A673 (cell line): ENCODE measurements at places on chromosomes 1 and 21.

DNA sequence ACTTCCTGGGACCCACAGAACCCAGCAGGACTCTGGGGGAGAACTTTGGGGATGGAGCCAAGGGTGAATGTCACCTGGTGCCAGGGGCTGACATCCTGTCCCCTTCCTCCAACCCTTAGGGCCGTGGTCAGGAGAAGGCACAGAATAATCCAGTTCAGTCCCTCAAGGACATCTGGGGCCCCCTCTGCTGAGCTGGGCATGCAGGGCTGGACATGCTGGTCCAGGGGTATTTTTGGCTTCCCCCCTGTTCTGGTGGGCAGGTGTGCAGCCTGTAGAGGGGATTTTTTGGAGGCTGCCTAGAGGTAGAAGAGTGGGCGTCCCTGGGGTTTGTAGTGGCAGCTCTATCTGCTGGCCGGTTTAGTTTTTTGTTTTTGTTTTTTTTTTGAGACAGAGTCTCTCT is 3.4 kb upstream of the CROCC start:
- DNase-seq = no peak

DNA sequence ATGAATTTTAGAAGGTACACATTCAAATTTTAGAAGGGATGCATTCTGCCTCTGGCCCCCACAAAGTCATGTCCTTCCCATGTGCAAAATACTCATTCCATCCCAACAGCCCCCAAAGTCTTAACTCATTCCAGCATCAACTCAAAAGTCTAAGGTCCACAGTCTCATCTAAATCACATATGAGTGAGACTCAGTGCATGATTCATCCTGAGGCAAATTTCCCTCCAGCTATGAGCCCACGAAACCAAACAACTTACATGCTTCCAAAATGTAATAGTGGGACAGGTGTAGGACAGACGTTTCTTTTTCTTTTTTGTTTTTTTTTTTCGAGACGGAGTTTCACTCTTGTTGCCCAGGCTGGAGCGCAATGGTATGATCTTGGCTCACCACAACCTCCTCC is 12.5 kb upstream of the WNT2B start:
- no peak for DNase-seq

- DNase-seq = no peak
These were observed 67.3 kb downstream of the VCAM1 start for GRCh38 chr1:100786870-100787269.

- no peak for DNase-seq
These were observed 302.7 kb downstream of the MRPL39 start for GRCh38 chr21:25304611-25305010.

DNA sequence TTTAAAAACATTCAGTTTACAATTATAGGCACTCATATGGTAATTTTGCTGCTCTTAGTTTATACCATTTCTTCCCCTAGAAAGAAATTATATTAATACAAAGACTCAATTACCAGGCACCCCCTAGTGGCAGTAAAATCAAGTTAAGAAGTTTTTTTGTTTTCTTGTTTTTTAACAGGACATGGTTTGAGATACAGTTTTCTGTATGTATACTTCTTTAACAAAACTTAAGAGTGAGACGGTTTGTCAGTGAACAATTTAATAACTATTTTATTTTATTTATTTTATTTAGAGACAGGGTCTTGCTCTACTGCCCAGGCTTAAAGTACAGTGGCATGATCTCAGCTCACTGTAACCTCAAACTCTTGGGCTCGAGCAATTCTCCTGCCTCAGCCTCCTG is 224.6 kb downstream of the FAF1 start:
- peak; percentile 55 for DNase-seq

DNA sequence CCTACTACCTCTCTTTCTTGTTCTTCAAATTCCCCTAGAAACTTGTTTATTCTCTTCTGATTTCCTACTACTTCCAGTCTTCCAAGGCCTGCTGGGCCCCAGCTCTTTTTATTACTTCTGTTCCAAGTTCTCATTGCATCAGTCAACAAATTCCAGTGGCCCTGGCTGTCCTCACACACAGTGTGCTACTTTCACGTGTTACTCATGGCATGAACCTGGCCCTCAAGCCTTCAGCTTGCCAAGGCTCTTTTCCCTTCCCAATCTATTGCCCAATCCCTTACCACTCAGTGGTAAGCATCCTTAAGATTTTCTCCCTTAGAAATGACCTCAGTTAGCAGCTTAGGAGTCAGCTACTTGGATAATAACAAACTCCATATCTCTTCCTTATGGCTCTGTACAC is 613.5 kb downstream of the LMO4 start:
- DNase-seq = no peak
